ENCODE measurements at places on chromosomes 13 and 19. TPM values are rescaled to one million over a fixed set of nuclear protein-coding genes. Genes with fewer than 3 reads are reported as not detected.
A peak's percentile ranks its signal among the peaks of the same experiment; 100 is the strongest.

DNA sequence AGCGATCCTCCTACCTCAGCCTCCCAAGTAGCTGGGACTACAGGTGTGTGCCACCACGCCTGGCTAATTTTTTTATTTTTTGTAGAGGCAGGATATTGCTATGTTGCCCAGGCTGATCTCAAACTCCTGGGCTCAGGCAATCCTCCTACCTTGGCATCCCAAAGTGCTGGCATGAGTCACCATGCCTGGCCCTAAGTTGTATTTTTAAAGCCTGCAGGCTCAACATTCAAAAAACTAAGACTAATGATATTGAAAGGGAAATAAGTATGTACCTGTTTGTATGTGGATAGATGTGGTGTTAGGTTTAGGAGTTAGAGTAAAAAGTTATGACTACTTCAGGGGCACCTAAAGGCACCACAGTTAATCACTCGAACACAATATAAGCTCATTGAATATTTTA, 5.4 kb upstream of the IPO5 start:
- DNase-seq: no peak

DNA sequence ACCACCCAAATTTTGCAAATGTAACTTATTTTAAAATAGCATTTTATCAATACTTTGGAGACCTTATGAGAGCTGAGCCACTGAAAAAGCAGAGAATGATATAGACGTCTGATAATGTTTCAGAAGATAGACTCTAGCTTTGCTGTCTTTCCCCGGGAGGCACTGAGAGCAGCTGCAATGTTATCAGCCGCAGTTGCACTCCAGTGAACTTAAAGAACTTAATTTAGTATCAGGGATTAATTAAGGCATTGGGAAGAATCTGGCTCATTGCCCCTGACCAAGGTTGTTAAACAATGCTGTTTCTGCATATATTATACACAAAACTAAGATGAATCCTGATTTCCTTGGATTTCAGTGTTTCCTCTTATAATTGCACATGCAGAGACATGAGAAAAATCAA, 75.7 kb upstream of the SGCG start:
- DNase-seq: no peak

- DNase-seq: no peak
Measured at GRCh38 chr13:56615572-56615971, 525.1 kb upstream of the PRR20A start.

- no peak for DNase-seq
Measured at GRCh38 chr13:75739244-75739868, 103.2 kb downstream of the LMO7 start.

DNA sequence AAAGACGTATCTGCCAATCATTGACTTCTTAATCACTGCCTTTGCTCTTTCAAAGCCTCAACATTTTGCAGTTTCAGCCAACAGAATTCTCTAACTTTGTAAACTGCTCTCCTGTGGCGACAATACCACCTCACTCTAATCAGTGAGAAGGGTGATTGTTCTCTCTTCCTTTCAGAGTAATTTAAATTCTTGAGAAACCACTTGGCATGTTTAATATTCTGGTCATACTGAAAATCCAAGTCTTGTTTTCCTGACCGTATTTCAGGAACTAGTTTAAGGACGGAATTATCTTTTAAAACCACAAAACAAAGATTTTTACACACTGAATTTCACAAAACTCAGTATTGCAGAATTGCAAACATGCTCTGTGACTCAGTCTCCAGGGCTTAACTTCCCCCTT, 5.2 kb upstream of the CDC16 start:
- DNase-seq: peak; percentile 10

GRCh38 chr19:33523167-33523566, 1.6 kb upstream of the PEPD start:
- DNase-seq: no peak

The F7 gene
- 0.50 TPM for total RNA-seq

The TYK2 gene
- total RNA-seq: 20.7 TPM

All from neural progenitor cell (in vitro differentiated cells).